ENCODE measurements at places on chromosomes 3 and 15.

GRCh38 chr3:30518872-30519271, 87.5 kb upstream of the TGFBR2 start:
- DNase-seq, result no peak

DNA sequence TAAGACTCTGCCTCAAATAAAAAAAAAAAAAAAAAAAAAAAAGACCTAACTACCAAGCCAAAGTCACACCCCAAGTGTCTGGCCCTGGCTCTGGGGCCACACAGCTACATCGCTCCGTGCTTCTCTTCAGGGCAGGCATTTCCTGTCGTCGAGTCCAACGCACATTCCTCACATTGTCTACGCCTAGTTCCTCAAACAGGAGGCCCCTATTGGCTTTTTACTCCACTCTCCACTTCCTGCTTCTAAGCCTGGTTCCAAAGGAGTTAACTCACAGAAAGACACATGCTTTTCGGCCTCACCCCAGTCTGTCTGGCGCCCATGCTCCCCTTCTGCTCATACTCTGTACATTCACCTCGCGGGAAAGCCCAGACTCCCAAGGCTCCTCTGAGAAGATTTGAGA, 28.8 kb downstream of the KNG1 start:
- DNase-seq, result no peak

DNA sequence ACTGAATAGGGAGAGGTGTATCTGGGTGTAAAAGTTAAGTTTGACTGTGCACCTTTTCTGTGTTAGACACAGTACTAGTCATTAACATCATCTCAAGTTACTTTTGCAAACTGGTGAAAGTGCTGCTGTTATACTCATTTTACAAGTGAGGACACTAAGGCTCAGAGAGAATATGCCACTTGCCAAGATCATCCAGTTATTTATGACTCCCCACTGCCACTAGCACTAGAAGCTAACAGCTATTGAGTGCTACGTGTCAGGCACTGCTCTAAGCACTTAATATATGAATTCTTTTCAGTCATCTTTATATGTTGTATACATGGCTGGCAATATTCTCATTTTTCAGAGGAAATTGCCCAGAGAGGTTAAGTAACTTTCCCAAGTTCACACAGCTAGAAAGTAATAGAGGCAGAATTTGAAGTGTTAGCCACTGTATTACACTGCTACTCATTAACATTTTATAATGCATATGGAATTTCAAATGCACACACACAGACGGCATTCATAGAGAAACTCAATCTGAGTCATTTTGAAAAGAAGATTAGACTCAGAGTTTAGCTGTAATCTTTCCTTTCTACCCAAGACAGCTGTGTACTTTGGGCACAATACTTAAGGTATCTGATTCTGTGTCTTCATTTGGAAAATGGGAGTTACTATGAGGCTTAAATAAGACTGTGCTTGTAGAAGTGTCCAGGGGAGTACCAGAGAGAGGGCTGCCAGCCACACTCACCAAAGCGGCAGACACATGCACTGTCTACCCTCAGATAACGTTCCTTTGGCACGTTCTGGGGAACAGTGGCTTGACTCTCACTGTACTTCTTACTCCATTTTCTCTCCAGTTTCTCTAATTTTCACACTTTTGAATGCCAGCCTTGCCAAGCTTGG, 1.3 kb upstream of the MASP1 start:
- DNase-seq, result no peak

- no peak for DNase-seq
These were observed at the start of gene STRA6 for GRCh38 chr15:74202452-74203401. Gene STRA6, minus strand, starts transcription at chr15:74202787. Its CDS starts 520 bp downstream, at chr15:74202267.

- DNase-seq, result no peak
These were observed 14.2 kb downstream of the BAHD1 start for GRCh38 chr15:40454904-40455391.

GRCh38 chr3:24227635-24228034, 267.0 kb downstream of the THRB start:
- no peak for DNase-seq

DNA sequence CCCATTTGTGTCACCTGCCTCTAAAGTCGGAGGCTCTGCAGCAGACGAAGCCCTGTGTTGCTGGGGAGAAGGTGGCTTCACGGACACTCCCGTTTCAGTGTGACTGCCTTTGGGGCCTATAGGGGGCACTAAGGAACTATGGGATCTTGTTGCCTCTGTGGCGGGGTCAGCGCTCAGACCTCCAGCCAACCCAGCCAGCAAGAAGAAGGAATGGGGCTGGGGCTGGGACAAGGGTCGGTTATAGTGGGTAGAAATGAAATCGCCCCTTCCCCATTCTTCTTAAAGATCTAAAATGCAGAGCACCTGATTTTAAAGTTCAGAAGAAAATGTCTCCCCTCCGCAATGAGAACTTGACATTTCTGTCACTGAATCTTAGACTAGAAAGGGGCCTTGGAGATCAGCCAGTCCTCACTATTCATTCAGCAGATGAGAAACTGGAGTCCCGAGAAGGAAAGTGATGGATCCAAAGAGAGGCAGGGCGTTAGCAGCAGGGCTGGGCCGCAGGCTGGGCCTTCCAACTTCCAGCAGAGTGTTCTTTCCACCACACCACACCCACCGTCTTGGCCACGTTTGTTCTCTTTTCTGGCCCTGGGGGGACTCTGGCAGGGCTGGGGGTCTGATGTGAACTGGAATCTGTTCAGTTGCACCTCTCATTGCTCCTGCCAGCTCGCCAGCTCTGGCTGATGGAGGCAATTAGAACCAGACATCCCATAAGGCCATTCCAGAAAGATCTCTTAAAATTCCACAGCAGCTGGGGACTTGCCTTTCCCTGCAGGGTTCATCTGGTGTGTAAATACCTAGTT, 195.4 kb downstream of the OPA1 start:
- DNase-seq, result no peak

- no peak for DNase-seq
These were observed 22.6 kb downstream of the CCDC191 start for GRCh38 chr3:114033721-114034120.

- no peak for DNase-seq
These were observed 515.0 kb downstream of the PYDC2 start for GRCh38 chr3:191975936-191976335.

GRCh38 chr15:65996901-65997300, 127.6 kb downstream of the RAB11A start:
- no peak for DNase-seq

- DNase-seq, result no peak
These were observed 6.4 kb downstream of the SUCNR1 start for GRCh38 chr3:151879679-151880415.

GRCh38 chr3:47731061-47731460, 50.6 kb downstream of the SMARCC1 start:
- no peak for DNase-seq

DNA sequence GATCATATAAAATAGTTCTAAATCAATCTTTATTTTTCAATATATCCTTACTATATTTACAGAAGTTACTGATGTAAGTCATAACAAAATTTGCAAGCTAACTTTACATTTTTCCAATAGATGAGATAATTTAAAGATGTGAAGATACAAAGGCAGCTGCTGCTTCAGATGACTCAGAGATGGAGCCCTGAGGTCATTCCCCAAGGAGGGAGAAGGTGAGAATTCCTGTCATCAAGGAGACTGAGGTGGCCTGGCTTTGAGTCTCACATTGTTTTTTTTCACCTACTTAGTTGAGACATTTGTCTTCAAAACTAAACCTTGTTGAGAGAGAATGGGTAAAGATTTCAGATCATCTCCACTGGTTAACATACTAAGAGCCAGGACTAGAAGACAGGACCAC, 3.9 kb upstream of the SAMD7 start:
- DNase-seq, result no peak

DNA sequence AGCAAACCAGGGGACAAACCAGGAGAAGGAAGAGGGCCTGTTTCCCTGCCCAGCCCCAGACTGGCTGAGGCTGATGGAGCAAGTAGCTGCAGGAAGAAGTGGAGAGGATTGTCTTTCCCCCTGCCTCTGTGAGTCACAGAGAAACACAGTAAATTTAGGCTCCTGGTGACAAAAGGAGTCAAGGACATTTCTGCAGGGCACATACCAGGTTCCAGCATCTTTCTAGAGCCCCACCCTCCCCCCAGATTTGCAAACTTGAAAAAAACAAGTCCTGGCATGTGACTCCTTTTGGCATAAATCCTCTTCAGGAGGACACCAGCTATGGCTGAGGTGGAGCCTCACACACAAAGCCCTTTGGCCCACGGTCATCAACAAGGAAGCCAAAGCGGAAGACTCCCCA, 17.8 kb downstream of the PLD1 start:
- no peak for DNase-seq

- no peak for DNase-seq
These were observed 195.2 kb downstream of the TLE3 start for GRCh38 chr15:69902414-69903062.

All from central memory CD4-positive, alpha-beta T cell (primary cell).